ENCODE measurements at places on chromosomes 11 and 22.

- no peak for DNase-seq
These were observed 196.3 kb downstream of the BUD13 start for GRCh38 chr11:116576526-116576925.

GRCh38 chr11:90747057-90747456 lies 524.2 kb upstream of the CHORDC1 start:
- no peak for DNase-seq

DNA sequence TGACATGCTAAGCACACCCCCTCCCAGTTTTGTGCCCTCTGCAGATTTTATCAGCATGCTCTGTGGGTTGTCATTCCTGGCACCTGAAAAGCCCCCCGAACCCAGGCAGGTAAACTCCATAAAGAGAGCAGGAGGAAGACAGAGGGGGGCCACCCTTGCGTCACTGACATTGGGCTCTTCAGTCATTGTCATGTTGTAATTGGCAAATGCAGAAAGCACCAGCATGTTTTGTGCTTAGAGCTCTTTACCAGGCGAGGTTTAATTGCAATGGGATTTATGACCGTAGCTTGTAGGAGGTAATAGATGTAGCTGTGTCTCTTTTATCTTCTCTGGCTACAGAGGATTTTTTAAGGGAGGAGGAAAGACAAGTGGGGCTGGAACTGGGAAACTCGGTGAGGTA lies 201.7 kb downstream of the GRIK4 start:
- DNase-seq: no peak

DNA sequence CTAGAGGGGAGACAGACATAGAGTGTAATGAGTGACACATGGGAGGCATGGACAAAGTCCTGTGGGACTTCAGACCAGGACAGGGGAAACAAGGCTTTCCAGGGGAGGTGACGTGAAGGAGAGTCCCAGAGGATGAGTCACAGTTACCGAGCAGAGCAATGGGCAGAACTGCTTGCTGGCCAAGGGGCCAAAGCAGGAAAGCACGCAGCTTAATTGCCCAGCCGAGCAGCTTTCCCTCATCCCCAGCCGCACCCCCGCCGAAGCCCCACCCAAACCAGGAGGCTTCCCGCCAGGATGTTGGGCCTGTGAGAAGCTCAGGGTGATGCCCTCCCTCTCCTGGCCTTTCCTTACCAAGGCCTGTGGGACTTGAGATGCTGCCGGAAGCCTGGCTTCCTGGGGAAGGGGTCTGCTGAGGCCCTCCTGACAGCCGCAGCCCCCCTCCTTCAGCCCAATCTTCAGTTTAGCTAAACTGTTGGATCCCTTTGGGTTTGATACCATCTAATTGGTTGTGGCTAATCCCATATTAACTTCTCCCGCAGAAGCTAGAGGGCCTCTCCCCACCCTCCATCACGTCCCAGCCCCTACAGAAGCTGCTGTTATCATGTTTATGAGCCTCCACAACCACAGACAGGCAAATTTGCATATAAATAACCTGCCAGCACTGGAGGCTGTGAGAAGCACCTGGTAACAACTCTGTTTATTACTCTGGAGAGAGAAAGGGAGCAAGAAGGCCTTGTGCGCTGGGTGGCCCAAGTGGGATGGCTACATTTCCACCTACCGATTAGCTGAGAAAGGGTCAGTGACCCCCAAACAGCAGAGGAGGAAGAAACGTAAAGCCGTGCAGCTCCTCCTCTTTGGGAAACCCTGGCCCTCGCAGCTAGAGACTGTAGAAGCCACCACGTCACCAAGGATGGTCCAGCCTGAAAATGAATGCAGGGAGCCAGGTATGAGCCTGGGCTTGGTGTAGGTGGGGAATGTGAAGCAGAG lies 80.0 kb downstream of the TRIM29 start:
- no peak for DNase-seq

DNA sequence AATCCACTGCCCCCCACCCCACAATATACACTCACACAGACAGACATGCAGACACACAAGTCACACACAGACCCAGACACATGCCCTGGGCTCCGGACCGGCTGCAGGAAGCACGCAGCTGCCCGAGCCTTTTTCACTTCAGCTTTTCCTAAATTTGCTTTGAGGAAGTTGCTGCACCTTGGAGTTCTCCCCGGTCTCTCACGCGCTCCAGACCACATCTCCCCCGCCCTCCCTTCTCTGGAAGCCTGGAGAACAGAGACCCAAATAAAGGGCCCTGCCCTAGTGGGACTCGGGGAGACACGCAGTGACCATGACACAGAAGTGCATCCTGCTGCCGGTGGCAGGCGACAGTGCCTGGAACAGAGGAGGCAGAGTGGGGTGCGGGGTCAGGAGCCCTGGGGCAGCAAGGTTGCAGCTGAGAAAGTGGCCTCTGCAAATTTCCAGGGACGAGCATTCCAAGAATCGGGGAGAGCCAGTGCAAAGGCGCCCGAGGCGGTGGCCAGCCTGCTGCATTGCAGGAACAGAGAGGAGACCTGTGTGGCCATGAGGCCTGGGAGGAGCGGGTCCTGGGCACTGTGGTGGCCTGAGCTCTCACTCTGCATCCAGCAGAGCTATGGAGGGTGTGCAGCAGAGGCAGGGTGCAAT lies 19.1 kb downstream of the RPL3 start:
- no peak for DNase-seq

DNA sequence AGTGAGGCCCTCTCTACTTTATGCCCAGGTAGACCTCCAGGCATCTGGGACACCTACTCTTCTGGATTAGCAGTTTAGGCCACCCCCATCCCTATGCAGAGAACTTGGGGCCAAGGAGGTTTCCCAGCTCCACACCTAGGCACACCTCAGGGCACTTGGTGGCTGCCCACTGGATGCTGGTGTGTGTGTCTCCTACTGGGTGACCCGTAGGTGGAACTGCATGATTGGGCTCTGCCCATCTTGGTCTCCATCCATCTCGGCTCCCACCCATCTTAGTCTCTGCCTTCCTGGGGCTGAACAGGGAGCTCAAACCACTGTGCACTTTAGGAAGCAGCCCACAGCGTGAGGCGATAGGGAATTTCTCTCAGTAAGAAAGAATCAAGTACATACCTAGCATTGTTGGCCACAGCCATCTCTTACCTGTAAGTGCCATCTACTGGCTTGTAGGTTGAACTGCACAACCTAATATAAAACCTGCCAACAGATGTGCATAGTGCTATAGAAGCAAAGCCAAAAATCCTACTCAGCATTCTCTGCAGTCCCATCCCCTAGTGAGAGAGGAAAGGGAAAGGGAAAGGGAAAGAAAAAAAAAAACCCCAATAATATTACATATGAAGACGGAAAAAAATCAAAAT lies 61.6 kb upstream of the PTPN5 start:
- peak; percentile 21 for DNase-seq

DNA sequence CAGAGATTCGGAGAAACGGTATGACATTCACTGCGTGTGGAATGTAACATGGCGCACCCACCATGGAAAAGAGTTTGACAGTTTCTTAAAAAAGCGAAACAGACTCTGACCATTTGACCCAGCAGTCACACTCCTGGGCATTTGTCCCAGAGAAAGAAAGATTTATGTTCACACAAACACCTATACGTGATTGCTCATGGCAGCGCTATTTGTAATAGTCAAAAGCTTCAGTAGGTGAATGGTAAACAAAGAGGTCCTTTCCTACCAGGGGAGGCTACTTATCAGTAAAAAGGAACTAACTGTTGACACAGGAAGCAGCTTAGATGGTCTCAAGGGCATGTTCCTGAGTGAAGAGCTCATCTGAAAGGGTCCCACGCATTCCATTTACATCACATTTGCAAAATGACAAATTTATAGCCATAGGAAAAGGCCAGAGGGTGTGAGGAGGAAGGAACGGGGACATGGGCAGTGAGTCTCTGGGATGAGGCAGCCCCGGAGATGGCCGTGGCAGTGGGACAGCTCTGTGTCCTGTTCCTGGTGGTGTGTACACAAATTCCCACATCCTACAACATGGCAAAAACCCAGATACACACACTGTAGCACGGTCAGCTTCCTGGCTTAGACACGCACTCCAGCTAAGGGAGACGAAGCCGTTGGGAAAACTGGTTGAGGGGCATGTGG lies 14.6 kb upstream of the KRTAP5-6 start:
- DNase-seq: no peak

DNA sequence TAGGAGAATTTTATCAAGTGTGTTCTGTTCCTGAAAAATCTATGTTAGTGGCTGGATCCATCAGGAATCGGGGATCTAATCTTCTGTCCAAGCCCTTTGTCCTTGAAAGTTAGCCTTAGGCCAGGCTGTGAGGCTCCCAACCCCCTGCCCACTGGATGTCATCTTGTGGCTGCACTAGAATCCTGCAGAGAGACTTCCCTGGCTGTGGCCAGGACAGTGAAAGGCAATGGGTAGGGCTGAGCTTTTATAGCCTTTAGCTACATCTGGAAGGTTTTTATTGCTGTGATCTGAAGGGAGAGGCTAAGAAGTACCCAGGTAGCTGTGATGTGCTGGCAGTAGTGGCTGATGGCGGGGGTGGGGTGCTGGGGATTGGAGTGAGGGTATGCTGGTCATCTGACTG lies 2.1 kb downstream of the OAF start:
- no peak for DNase-seq

DNA sequence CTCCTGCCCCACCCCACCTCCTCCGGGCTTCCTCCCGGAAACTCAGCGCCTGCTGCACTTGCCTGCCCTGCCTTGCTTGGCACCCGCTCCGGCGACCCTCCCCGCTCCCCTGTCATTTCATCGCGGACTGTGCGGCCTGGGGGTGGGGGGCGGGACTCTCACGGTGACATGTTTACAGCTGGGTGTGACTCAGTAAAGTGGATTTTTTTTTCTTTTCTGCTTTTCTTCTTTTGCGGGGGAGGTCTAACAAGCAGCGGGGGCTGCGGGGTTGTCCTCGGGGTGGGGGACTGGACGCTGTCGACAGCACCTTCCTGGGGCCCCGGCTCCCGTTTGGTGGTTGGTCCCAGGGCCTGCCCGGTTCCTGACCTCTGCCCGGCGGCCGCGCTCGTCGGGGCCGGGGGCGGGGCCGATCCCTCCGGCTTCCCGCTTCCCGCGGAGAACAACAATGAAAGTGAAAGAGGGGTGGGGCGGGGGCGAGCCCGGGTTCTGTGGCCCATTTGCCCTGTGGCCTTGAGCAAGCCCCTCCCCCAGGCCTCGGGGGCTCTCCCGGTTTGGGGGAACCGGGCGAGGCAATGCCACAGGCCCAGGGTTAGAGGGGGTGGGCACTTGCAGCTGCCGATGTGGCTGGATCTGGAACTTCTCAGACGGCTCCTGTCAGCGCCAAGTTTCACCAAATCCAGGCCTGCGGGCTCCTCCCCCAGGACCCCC lies 975 bp upstream of the MDK start:
- DNase-seq: no peak

DNA sequence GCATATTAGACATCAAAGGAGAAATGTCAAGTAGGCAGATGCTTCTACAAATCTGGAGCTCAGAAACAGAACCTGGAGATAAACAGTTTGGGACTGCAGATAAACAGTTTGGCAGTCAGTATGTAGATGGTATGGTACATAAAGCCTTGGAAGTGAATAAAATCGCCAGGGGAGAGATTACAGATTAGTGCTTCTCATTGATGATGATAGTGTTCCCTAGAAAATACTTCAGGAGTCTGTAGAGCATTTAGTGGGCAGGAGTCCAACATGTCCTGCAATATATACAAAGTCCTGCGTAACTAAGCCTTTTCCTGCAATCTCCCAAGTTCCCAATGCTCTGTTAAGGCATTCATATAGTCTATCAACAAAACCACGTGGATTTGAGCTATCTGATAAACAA lies 35.2 kb downstream of the NARS2 start:
- no peak for DNase-seq

- no peak for DNase-seq
These were observed 29.2 kb downstream of the A4GALT start for GRCh38 chr22:42691440-42691839.

GRCh38 chr11:58060939-58061672 lies 30.4 kb downstream of the OR6Q1 start:
- no peak for DNase-seq

GRCh38 chr22:20058989-20059770 lies 20.9 kb upstream of the DGCR8 start:
- peak; percentile 74 for DNase-seq

GRCh38 chr11:8018484-8019313 lies 31.6 kb downstream of the EIF3F start:
- no peak for DNase-seq

DNA sequence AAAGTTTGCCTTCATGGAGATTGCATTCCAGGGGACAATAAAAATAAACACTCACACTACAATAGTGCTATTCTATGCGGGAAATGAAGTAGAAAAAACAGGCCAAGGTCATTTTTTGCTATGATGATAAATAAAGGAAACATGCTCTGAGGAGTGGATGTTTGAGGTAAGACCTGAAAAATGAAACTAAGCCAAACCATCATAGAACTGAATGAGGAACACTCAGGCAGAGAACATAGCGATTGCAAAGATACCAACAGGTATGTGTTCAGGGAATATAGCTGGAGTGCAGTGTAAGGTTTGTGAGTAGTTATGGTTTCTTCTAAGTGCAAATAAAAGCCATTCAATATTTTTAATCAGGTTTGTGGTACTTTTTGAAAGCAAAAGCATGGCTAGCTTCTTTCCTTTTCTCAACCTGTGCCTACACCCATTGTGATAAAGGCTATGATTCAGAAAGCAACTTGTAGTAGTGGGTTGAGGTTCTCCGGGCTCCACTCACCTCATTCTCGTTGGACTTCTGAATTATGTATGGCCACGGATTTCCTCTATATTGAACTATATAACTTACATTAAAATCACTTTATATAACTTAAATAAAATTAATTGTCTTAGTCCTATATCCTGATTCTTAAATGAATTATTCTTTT lies 278.2 kb upstream of the CHORDC1 start:
- DNase-seq: no peak

- no peak for DNase-seq
These were observed 34.4 kb downstream of the YAP1 start for GRCh38 chr11:102144357-102145355.

GRCh38 chr22:27420195-27420816 lies 381.2 kb downstream of the MN1 start:
- DNase-seq: no peak

GRCh38 chr11:4187055-4187988 lies 92.7 kb downstream of the RRM1 start:
- peak; percentile 84 for DNase-seq

DNA sequence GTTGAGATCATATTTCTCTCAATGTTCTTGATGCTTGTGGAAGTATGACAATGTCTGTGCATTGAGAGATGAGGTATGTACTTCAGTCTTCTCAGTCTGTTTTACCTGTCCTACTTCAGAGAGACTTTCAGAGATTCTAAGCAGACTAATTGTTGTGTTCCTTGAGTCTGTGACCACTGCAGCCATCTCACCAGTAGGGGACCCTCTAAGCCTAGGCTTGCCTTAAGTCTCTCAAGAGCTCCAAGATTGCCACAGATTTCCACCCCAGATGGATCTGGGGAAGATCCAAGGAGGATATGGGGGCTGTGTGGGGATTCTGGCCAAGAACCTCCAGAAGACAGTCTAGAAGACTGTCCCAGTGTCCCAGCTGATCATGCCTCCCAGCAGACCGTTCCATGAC lies 179.9 kb upstream of the PLET1 start:
- DNase-seq: no peak

- no peak for DNase-seq
These were observed 32.4 kb downstream of the SCUBE1 start for GRCh38 chr22:43310798-43311197.

Data from hematopoietic multipotent progenitor cell treated with erythropoietin and hydrocortisone succinate and interleukin-3 and kit ligand, for 8 days (in vitro differentiated cells).